ENCODE measurements at places on chromosomes 3 and 15.
A peak's percentile ranks its signal among the peaks of the same experiment; 100 is the strongest.

- DNase-seq: no peak
These were observed 12.5 kb downstream of the OXNAD1 start for GRCh38 chr3:16277471-16277870.

- DNase-seq: no peak
These were observed 360.4 kb upstream of the TGFBR2 start for GRCh38 chr3:30245858-30246622.

GRCh38 chr3:195571361-195571760 is 12.4 kb downstream of the APOD start:
- no peak for DNase-seq

- DNase-seq: no peak
These were observed 38.9 kb downstream of the CCDC54 start for GRCh38 chr3:107416138-107416537.

DNA sequence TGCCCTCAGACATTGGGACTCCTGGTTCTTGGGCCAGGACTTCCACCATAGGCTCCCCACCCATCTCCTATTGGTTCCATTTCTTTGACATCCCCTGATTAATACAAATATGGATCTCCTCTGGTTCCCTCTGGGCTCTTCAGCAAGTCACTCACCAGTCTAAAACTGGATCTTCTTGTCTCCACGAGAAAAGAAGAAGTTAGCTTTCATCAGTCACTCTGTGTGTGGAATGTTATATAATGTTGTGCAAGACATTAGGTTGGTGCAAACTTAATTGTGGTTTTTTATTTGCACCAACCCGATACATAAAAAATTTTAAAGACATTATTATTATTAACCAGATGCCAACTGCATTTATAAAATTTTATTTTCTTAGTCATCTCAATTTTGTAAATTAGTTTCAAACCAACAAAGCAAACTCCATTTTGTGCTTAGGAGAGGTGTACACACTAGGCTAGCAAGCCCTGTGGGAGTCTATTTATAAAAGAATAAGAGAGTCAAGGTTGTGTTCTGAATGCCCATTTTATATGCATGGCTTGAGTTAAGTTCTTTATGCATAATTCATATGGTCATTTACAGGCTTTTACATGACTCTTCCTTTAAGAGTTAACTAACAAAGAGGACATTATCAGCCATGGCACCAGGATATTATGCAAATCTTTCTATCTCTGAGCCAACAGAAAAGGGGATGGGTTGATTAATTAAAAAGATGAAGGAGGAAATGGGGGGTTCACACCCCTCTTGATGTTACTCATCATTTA is 35.1 kb upstream of the IL12A start:
- no peak for DNase-seq

GRCh38 chr3:169509780-169510692 is 153.5 kb downstream of the MECOM start:
- no peak for DNase-seq

DNA sequence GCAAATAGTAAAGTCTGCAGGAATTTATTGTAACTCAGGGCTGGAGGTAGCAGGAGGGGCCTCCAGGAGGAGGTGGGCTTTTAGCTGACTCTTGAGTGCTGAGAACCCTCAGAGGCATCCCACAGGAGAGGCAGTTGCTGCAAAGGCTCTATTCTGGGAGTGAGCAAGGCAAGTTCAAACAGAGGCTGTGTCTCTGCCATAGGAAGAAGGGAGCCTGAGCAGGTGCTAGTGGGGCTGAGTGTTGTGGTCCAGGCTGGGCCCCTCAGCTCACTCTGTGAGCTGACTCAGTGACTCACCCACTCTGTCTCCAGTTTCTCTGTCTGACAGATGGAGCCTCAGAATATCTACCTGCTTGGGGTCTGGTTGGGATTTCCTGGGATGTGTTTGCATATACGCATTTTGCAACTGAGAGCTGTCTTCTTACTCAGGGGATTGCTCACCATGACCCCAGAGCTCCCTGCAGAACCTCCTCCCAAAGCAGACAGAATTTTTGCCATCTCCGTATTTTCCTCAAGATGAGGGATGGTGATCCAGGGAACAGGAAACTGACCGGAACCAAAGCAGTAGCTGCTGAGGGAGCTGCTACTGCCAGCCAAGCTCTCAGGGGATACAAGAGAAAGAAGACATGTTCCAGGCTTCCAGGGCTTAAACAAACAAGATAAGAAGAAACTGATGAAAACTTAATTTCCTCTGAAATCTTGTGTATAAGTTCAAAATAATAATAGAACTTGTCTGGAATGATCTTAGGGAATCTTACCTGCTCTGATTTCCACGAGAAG is 13.6 kb upstream of the NOX5 start:
- DNase-seq: no peak

GRCh38 chr3:60854791-60855190 is 396.5 kb downstream of the FHIT start:
- no peak for DNase-seq

DNA sequence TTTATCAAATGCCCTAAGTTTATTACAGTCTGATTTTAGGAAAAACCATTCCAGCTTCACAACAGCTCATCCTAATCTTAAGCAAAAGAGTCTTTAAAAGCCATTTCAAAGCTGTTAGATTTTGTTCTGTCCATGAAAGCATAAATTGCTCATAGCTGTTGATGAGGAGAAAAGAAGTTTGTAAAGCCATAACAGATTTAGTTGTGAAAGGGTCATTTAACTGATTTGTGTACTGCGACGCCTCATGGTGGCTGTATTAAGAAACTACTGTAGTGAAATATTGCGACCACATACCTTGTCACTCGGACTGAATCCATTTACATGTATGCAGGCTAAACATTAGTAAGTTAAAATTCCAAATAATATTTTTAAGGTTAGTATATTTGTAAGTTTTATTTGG is 20.9 kb downstream of the BBX start:
- no peak for DNase-seq

- no peak for DNase-seq
These were observed 185.8 kb upstream of the CFAP20DC start for GRCh38 chr3:59235634-59236012.

DNA sequence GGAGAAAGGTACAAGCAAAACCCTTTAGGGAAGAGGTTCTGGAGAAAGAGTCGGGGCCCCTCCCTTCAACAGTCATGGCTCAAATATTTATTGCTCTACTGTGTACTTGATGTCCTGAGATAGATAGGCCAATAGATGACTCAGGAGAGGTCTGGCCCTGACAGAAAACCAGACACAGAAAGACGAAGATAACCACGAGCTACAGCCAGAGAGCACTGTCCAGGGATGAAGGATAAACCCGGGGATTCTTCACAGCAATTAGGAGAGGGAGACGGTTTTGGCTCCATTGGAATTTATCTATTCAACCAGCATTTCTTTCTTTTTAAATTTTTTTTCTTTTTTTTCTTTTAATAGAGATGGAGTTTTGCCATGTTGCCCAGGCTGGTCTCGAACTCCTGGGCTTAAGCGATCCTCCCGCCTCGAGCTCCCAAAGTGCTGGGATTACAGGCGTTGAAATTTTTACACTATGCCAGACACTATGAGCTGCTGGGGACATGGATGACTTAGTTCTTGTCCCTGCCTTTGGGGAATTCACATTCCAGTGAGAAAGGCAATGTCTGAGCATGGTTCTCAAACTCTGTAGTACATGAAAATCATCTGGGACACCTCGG is 4.6 kb upstream of the CIDEC start:
- DNase-seq: no peak

DNA sequence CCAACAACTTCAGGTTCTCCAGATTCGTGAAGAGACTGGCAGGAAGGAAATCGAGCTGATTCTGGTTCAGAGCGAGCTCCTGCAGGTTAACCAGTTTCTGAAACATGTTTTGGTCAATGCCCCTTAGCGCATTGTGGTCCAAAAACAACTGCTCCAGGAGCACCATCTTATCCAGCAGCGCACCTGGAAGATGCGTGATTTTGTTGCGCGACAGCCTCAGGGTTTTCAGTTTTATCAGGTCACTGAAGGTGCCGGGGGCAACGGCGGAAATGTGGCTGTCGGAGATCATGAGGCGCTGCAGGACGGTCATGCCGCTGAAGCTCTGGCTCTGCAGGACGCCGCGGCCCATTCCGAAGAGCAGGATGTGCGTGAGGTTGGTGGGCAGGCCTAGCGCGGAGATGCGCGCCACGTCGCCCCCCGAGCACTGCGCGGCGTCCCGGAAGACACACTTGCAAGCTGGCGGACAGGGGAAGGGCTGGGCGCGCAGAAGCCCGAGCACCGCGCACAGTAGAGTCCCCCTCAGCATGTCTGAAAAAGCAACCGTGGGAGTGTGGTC is 1.2 kb downstream of the GP5 start:
- DNase-seq: no peak

DNA sequence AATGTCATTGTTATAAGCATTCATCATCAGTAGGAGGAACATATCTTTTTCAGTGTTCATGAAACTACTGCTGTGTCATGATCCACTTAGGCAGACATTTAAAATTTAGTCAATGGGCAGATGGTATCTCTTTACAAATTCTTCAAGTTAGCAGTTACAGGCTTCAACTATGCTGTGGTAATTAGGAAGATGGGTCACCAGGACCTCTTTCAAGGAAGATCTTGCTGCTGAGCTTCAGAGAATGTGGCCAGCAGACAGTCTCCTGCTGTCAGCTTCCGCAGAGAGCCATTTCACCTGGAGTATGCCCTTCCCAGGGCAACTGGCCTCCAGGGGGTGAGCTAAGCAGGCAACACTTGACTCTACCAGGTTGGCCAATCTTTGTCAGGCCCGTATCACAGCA is 19.4 kb downstream of the IFT57 start:
- DNase-seq: no peak

- no peak for DNase-seq
These were observed 53.2 kb downstream of the TM4SF4 start for GRCh38 chr3:149527531-149528339.

DNA sequence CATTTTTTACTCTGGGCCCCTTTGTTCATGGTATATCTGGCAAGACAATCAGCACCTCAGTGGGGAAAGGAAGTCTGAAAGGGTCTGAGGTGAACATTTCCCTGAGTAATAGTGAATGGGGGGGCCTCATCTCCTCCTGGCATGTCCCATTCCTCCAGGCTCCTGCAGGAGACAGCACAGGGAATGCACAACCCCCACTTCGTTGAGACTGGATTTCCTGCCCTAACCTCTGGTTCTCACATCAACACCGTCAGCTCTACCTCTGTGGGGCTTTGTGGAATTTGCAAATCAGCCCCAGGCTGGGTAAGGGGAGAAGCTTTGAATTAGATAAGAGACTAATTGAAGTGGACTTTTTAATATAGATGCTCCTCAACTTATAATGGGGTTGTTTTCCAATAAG is 168.3 kb upstream of the TRIM42 start:
- DNase-seq: no peak

DNA sequence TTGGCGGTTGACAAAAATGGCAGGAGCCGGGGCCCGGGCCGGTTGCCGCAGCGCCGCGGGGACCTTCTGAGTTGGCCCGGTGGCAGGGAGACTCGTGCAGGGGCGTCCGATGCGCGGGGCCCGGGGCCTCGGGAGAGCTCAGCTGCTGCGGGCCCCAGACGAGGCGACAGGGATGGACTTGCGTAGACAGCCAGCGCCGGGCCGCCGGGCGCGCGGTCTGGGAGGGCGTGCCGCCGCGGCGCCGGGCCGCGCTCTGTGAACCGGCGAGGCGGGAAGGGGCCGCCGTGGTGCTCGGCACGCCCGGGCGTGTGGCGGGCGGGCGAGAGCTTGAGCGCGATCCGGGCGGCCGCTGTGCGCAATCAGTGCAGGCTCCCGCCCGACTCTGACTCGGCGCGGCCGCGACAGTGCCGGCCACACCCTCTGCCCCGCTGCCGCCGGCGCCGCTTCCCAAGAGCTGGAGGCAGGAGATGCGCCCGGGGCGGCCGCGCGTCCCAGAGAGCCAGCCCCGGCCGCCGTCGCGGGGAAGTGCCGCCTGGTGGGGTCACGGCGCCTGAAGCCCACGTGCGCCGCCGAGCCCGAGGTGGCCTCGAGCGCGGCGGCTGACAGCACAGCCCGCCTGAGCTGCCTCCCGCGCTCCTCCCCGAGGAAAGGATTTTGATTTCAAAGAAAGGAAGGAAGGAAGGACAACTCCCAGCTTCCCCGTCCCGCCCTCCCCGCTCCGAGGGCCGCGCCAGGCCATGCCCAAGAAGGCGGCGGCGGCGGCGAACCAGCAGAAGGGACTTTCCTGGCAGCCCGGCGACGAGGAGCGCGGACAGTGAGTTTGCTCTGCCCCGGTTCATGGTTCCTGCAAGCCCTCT is 657 bp downstream of the TLNRD1 start:
- DNase-seq: no peak

DNA sequence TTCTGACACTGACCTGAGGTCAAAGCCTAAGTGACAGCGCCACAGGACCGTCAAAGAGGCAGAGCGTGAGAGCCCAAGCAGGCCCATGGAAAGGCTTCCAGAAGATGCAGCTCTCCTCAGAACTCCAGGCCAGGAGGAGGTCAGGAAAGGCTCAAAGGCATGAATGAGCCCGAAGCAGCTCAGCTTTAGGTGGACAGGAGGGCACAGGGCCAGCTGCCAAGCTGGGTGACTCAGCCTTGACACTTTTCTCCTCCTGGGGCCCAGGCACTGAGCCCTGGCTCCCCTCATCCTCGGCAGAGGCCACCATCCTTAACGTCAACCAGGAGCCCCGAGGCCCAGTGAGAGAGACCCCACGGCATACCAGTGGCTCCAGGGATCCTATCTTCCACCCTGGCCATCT is 62.9 kb downstream of the ADCY5 start:
- DNase-seq: no peak

DNA sequence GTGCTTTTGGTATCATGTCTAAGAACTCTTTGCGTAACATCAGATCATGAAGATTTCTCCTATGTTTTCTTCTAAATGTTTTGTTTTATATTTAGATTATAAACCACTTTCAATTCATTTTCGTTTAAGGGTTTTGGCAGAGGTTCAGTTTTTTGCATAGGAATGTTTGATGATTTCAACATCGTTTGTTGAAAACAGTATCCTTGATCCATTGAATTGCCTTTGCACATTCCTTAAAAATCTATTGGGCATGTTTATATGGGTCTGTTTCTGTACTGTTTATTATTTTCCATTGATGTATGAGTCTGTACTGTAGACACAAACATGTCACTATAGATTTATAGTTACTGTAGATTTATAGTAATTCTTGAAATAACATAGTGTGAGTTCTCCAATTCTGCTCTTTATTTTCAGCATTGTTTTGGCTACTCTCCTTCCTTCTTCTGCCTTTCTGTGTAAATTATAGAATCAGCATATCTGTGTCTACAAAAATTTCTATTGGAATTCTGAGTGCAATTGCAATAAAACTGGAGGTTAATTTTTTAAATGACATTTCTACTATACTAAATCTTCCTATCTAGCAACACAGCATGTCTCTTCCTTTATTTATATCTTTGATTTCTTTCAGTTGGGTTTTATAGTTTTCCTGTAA is 374.0 kb downstream of the SV2B start:
- DNase-seq: no peak

DNA sequence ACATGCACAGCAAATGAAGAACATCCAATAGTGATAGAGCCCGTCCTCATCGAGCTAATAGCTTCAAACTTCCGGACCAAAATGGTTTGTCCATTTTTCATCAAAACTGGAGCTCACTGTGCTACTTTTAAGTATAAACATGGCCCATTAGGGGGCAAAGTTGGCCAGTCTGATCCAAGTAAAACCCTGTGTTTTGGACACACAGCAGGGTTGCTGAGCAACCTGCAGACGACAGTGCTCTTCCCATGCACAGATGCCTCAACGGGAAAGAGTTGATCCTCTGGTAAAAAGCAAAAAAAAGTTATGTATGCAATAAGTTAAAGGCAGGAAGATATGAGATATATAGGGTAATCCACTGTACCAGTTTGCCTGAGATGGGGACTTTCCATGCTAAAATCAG is 244.0 kb upstream of the THBS1 start:
- no peak for DNase-seq

- DNase-seq: peak; percentile 28
These were observed 32.2 kb upstream of the FMN1 start for GRCh38 chr15:33226559-33227181.

GRCh38 chr3:120683671-120684301 is 1.7 kb upstream of the HGD start:
- DNase-seq: no peak

Data from stimulated activated CD4-positive, alpha-beta T cell treated with anti-CD3 and anti-CD28 coated beads, TNF-alpha, amount 100 ng/mL, for 1 hour (primary cell).